ENCODE measurements at places on chromosomes 1 and 21.

DNA sequence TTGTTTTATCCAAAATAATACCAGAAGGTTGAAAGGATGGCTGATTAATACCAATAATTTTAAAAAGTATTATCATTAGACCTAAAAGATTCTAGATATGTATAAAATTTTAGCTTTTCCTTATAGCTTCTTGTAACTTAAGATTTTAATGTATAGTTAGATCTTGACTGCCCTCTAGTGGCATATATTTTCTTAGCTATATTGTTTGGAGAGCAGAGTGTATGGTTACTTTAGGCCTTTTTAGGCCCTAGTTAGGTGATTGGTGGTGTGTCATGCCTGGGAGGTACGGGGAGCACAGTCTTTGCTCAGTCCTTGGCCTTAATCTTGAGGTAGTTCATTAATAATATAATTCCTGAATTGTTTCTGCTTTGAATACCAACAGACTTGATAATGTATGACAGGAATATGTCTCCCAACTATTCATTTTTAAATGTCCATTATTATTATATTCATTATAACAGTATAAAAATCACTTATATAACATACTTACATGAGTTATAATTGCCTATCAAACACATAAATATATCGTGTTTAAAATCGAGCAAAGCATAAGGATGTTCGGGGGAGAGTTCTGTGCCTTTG, 328.4 kb downstream of the ZP4 start:
- DNase-seq = peak; percentile 71

GRCh38 chr1:198185146-198185545, 28.3 kb downstream of the NEK7 start:
- DNase-seq = no peak

DNA sequence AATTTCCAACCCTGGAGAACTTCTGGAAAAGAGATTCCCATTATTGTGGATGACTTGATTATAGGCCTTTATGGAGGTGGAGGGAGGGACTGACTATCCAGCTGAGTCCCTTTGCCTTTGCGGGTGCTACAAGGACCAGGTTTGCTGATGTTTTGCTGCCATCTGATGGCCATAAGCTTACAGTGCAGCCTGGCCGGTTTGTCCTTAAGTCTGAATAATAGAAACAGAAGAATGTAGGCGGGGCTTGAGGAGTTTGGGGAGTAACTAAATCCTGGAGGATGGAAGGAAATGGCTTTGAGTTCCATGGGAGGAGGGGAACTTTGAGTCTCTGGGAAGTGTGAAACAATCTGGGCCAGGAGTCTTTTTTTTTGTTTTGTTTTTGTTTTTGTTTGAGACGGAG, 55.7 kb upstream of the CD1D start:
- DNase-seq = peak; percentile 75

- no peak for DNase-seq
Measured at GRCh38 chr1:150235294-150235851, 539 bp downstream of the ANP32E start.

- no peak for DNase-seq
Measured at GRCh38 chr1:7478809-7479499, 292.1 kb upstream of the VAMP3 start.

GRCh38 chr1:22814176-22815042, 103.8 kb downstream of the EPHB2 start:
- DNase-seq = no peak

DNA sequence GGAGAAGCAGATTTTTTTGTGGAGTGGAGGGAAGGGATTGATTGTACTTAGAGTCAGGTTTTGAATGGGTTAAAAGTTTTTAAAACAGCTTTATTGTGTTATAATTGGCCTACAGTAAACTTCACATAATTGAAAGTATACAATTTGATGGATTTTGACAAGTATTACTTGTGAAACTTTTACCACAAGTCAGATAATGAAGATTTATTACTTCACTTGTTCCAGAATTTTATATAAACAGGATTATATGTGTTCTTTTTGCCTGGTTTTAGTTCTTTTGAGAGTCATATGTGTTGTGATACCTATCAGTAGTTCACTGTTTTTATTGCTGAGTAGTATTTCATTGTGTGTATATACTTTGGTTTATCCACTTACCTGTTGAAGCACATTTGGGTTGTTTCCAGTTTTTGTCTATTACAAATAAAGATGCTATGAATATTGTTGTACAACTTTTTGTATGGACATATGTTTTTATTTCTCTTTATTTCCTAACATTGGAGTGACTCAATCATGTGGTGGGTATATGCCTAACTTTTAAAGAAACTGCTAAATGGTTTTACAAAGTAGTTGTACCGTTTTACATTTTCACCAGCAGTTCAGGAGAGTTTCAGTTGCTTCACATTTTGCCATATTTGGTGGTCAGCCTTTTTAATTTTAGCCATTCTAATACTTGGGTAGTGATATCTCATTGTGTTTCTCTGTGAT, 71.0 kb downstream of the DYRK1A start:
- DNase-seq = no peak

GRCh38 chr1:222923506-222923905, 108.7 kb downstream of the DISP1 start:
- DNase-seq = no peak

- peak; percentile 30 for DNase-seq
Measured at GRCh38 chr1:78620666-78621065, 418 bp downstream of the IFI44L start.

- DNase-seq = no peak
Measured at GRCh38 chr1:33634806-33635205, 162.4 kb downstream of the ZSCAN20 start.

DNA sequence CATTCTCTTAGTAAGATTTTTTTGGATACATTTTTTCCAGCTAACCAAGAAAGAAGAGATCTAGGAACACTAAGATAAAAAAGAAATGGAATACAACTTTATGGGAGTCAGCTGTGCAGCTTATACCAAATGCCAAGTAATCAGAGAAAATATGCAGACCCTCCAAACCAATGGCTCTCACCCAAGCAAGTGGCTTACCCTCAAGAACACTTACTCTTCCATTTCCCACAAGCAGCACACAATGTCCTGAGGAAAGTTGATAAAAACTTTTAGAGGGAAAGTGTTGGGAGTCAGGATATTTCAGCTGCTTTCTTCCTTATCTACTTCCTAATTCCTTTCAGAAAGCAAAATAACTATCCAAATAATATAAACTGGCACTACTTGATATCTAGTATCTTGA, 631.8 kb downstream of the RWDD3 start:
- DNase-seq = no peak

- DNase-seq = no peak
Measured at GRCh38 chr1:19819701-19820100, 4.6 kb upstream of the RNF186 start.

DNA sequence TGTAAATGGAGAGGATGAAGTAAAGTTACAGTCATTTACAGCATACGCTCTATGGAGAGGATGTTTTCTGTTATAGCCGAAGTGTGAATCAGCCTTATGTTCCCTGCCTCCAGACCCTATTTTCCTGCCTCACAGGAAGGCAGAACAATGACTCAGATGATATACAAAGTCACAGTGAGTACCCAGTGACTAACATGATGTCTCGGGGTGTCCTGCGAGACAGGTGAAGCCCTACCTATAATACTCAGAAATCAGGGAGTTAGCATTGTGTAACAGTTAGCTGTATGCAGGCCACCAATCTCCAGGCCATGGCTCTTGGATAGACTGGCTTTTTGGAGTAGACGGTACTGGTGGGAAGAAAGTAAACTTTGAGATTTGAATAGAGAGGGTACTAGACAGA, 55.6 kb upstream of the FBXO28 start:
- DNase-seq = no peak

DNA sequence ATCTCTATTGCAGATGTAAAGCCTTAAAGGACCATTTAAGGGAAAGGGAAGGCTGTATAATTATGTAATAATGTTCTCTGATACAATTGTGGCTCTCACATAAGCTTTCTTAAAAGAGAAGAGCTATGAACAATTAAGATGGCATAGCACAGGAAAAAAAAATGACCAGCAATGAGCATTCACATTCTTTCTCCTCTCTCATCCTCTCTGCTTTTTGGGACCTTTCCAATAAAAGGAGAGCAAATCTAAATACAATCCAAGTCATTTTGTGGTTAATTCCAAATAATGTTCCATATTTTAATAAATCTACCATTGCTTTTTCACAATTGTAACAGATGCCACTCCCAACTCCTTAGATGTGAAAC, 23.5 kb downstream of the SMYD3 start:
- DNase-seq = no peak

DNA sequence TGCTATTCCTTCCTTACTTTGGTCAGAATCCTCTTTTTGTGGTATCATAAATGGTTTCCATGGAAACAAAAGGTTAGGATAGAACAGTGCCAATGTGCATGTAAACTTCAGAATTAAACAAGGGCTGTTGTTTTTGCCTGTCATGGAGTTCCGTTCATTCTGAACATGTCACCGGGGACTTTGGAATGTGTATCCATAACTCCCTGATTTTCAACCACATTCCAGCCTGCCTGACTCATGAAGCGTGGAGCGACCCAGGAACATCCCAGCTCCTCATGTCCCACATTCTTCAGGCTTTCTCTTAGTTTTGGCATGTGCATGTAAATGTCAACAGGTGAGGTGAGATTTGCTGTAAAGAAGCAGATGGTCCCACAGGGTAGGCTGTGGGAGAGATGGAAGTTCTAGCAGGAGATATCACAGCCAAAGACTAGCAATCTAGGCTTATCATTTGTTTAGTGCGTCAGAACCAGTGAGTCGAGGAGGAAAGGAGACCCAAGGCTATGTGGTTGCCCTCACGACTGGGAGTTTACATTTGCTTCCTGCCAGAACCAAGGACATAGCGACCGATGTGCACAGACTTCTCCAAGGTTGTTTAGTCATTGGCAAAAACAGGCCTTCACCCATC, 23.0 kb upstream of the DNAJC11 start:
- no peak for DNase-seq

DNA sequence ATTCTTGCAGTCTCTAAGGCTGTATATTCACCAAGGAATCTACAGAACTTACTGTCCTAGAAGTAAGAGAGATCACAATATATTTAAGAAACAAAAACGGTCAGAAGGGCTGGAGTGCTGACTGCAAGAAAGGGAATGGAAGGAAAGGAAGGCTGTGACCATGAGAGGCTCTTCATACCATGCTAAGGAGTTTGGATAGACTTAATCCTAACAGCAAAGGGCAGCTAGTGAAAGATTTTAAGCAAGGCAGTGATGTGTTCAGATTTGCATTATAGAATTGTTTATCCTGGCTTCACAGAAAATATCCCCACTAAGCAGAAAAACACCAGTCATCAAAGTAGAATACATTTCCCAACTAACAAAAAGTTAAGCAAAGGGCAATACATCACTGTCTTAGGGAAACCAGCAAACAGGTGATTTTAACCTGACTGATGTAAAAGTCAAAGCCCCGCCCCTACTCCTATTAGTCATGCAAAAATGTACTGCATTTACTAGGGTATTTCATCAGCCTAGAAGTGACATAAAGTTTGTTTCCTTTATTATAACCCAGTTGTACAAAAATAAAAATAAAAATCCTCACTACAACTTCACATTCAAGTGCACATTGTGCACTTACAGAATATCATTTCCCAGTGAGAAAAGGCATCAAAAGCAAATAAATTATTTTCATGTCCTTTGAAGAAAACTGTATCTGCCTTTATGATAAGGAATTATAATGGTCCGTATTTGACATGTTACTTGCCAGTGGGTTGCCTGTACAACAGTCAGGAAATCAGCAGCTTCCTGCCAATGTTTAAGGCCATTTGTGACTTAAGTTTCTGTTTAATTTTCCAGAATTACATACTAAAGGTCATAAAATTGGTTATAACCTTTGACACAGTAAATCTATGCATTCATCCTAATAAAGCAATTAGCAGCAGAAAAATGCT, 17.2 kb downstream of the JAK1 start:
- no peak for DNase-seq

DNA sequence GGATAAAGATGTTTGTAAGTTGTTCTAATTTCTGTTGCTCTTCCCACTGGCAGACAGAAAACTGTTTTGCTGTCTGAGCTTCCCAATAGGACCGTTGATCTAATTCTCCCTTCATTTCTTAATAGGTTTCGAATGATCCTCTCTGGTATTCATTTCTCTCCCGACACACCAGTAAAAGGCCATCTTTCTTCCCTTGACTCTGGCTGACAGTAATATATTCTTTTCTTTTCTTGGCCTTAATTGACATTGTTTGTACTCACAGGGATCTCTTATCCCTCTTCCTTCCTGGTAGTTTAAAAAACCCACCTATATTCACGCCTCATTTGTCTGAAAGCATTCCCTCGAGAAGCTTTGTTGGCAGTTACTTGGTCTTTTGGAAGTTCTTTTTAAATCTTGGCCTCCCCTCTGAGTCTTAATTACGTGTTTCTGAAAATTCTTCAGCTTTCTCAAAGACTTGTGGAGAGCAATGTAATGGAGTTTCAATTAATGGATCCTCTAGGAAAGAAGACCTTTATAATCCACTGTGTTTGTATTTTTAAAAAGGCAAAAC, 40.3 kb downstream of the MAP10 start:
- no peak for DNase-seq

DNA sequence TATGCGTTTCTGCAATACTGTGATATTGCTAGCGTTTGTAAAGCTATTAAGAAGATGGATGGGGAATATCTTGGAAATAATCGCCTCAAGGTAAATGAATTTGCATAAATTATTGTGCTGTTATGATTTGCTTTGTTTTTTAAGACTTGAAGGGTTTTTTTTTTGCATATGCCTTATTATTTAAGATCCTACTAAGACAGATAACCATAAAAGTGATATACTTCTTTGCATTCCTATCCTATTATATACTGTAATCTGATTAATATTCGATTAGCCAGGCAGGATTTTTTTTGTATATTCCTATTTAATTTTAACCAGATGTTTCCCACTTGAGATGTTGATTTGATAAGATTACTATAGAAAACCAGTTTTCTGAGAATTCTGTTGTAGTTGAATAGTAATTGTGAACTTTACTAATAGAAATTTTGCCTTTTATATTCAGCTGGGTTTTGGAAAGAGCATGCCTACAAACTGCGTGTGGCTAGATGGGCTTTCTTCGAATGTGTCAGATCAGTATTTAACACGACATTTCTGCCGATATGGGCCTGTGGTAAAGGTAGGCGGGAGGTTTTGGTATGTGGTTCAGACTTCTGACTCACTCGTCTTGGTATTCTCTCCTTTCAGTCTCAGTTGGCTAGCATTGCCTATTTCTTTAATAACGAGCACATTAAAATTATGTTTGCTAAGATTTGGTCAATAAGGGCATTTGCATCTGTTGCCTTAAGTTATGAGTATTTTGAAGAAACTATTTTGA, 56.8 kb downstream of the ZBTB17 start:
- no peak for DNase-seq

DNA sequence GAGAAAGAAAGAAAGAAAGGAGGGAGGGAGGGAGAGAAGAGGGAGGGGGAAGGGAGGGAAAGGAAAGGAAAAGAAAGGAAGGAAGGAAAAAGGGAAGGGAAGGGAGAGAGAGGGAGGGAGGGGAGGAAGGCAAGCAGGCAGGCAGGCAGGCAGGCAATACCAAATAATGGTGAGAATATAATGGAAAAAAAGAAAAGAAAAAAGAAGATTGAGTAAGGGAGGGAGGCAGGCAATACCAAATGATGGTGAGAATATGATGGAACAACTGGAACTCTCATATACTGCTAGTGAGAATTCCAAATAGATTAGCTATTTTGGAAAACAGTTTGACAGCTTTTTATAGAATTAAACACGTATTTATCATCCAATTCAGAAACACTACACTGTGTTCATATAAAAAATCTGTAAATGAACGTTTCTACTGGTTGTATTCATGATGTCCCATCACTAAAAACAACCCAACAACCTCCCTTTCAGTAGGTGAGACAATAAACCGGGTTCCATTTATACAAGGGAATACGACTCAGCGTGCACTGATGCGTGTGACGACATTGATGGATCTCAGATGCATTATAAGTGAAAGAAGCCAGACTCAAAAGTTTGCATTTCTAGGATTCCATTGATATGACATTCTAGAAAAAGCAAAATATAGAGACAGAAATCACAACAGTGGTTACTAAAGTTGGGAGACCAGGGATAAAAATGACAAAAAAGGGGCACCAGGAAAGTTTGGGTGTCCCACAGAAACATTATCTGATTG, 226.4 kb downstream of the DSCAM start:
- DNase-seq = no peak

Measured in AML-193 (cell line).